ENCODE measurements at places on chromosomes 11 and 22.

GRCh38 chr22:48226026-48227013 lies 1463.9 kb downstream of the TBC1D22A start:
- DNase-seq, result no peak

GRCh38 chr11:69136471-69136870 lies 19.3 kb upstream of the SMIM38 start:
- no peak for DNase-seq

GRCh38 chr11:109249597-109249996 lies 172.4 kb upstream of the C11orf87 start:
- DNase-seq, result no peak

DNA sequence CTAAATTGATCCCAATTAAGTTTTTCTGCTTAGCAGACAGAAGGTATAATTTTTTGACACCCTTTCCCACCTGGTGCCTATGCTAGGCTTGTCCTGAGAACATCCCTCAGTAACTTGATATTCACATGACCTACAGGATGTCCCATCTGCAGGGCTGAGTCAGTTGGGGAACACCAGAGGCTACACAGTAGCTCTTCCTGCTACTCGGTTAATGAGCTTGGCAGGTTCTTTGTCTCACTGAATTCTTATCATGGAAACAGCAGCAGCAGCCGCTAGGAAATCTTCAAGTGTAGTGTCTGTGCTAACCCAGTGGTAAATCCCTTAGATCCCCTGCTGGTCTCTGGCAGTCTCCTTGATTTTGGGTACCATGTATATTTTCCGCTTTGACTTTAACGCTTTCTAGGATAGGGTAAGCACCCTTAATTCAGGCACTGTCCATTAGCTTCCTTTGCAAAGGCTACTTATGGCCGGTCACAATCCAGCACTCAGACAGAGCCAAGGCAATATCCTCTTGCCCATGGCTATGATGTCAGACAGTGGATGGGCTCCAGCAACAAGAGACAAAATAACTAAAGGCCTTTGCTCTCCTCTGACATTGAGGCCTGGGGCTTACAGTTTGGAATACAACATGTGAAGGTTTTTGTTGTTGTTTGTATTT lies 8.5 kb downstream of the MRPL16 start:
- no peak for DNase-seq

DNA sequence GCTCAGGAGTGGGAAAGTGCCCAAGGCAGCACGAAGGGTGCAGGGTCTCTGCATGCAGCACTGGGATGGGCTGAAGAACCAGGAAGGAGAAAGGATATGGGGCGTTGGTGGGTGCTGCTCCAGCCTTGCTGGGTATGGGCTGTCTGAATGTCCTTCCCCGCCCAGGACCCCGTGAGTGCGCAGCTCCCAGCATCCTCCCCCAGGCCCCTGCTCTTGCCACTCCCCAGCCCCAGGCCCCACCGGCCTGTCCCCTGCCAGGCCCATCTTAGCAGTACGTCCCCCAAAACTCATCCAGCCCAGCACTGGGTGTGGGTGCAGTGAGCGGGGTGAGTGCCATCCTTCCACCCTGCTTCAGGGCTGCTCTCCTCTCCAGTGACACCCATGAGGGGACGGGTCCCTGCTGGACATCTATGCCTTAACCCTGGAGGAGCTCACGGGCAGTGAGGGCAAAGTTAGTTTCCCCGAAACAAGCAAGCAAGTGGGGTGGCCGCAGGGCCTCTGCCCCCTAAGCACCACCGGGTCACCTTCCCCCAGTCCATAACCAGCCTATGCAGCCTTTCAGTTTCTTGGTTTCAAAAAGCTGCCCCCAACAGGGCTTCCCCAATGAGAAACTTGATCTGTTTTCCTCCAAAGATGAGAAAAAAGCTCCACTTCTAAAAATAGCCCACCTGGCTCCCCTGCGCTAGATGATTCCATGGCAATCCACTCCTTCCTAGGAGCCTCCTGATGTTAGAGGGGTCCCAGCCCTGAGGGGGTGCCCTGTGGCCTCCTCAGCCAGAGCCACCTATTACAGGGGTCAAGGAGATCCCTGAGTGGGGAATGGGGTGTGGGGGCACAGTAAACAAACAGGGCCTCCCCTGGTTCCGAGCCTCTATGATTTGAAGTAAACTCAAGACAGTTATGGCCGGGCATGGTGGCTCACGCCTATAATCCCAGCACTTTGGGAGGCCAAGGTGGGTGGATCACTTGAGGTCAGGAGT lies 103.8 kb downstream of the MORC2 start:
- DNase-seq, result no peak

GRCh38 chr11:120775986-120776951 lies 247.6 kb upstream of the TBCEL start:
- DNase-seq, result no peak

- DNase-seq, result no peak
Measured at GRCh38 chr11:104089481-104089880, 53.0 kb downstream of the DDI1 start.

DNA sequence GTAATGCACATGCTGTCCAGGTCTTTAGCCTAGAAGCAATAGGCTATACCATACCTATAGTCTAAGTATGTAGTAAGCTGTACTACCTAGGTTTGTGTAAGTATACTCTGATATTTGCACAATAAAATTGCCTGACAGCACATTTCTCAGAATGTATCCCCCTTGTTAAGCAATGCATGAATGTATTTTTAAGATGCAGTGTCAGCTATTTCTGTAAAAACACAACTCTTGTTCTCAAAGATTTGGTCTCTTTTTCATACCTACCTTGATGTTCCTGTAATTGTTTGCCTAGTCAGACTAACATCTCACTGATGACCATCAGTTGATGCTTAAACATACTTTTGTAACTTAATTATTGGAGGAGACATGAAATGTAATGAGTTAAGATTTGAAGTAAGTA lies 619.9 kb downstream of the CNTN5 start:
- no peak for DNase-seq

DNA sequence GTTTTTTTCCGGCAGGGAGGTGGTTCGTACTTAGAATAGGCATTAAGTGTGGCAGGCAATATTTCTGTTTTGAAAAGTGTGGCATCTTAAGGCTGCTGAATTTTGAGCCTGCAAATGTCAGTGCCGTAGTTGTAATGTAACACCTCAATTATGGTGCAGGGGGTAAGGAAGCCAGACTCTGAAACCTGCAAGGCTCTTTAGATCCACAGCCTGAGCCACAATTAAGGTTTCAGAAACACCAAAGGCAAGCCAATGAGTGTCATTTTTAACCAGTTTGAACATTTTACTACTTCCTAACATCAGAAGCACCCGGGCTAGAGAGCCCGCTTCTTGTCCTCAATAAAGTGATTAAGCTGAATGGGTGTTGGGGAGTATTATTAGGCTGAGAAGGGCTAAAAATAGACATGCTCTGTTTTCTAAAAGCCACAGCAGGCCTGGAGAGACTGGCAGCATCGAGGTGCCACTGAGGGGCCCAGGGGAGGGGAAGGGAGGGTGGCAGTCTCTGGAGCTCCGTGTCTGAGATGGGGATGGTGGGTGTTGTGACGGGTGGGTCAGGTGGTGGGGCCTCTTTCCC lies 113.4 kb downstream of the ZBTB16 start:
- no peak for DNase-seq

- no peak for DNase-seq
Measured at GRCh38 chr11:88103337-88104206, 71.7 kb downstream of the RAB38 start.

- no peak for DNase-seq
Measured at GRCh38 chr11:125938418-125938817, 7.4 kb upstream of the VSIG10L2 start.

- no peak for DNase-seq
Measured at GRCh38 chr22:39925273-39925672, 24.4 kb downstream of the GRAP2 start.

GRCh38 chr22:34805771-34806170 lies 260.2 kb upstream of the ISX start:
- no peak for DNase-seq

- no peak for DNase-seq
Measured at GRCh38 chr11:63670433-63671321, 499 bp downstream of the ATL3 start.

- DNase-seq, result no peak
Measured at GRCh38 chr11:130999086-130999485, 82.8 kb upstream of the SNX19 start.

- DNase-seq, result no peak
Measured at GRCh38 chr22:49768951-49769690, 58.6 kb downstream of the BRD1 start.

DNA sequence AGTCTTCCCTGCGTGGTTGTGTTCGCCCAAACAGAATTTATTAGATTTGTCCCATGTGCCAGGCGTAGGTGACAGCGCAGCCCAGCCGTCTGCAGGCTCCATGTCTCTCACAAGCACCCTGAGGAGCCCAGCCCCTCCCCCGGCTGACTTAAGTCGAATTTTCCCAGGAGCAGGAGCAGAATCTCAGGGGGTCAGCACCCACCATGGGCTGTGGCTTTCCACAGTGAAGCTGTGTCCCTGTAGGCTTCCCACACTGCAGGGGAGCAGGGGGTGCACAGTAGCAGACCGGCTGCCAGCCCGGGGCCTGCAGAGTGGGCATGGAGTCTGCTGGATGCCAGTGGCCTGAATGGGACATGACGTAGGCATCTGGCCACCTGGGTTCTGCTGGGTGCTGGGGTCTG lies 16.0 kb downstream of the PARVG start:
- no peak for DNase-seq

- DNase-seq, result no peak
Measured at GRCh38 chr11:95132956-95133355, 43.3 kb downstream of the ENDOD1 start.

DNA sequence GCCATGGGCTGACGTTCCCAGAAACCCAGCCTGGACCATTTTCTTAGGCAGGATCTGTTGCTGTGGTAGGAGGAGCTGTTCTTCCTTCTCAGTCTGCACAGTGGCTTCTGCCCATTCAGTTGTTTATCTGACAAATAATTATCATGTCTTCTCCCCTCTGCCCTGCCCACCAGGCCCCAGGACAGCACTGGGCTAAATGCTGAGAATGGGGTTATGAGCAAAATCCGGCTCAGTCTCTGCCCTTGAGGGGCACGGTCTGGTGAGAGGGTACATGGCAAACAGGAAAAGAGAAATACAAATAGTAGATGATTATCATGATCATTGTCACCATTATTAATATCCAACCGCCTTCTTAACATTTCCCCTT lies 42.9 kb downstream of the C11orf96 start:
- DNase-seq, result no peak

- DNase-seq, result no peak
Measured at GRCh38 chr11:66868726-66869566, 12.1 kb downstream of the LRFN4 start.

- no peak for DNase-seq
Measured at GRCh38 chr11:47175746-47176327, 842 bp downstream of the ARFGAP2 start.

DNA sequence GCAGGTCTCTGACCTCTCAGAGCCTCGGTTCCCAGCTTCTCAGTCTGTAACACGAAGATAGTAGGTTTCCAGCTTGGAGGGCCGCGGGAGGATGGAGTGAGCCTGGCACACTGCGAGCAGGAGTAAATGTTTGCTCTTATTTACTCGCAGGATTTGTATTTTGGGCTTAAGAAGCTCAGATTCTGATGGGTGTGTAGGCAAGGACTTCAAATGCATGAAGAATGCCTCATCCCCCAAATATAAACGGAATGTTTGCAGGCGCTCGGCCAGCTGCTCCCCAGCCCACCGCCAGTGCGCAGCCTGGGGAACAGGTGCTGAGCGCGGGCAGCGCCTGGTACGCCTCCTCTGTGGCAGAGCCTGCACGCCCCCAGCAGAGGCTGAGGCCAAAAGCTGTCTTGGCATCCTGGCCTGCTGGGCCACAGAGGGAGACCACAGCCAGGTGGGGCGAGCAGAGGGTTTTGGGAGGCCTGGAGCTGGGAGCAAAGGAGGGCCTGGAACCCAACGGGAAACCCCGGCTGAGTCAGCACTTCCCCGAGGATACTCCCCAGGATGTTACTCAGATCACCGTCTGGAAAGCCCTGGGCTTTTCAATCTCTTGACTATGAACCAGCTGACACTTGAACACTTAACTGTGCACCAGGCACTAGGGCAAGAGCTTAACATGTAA lies 9.4 kb downstream of the EHD1 start:
- DNase-seq, result peak; percentile 87

DNA sequence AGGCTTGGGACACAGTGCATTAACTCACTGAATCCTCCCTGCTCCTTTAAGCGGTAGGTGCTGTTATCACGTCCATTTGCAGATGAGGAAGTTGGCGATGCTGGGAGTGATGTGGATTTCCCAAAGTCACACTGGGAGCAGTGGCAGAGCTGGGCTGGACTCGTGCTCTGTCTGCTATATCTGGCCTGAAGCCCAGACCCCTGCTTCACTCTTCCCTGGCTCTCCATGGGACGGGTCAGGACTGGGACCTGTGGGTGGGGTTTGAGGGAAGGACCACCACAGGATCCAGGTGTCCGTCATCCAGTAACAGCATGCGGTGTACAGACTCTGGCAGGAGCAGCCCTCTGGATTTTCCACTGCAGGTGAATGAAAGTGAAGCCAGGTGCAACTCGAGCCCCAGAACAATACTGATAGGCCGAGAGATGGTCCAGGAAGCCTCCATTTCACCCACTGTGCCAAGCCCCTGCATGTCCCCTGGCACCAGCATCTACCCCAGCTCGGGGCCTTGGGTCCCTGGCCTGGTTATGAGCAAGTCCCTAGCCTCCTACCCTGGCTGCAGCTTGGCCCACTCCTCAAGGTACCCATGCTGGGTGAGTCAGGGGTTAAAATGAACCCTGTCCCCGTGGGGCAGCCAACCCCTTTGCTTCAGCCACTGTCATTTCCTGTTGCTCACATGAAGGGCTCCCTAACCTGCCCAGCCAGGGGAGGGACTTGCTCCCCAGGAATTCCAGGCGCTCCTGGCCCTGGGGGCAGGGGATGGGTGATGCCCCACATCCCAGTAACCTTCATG lies 4.2 kb downstream of the USP2 start:
- no peak for DNase-seq

- no peak for DNase-seq
Measured at GRCh38 chr11:1041936-1042608, 5.6 kb upstream of the MUC6 start.

DNA sequence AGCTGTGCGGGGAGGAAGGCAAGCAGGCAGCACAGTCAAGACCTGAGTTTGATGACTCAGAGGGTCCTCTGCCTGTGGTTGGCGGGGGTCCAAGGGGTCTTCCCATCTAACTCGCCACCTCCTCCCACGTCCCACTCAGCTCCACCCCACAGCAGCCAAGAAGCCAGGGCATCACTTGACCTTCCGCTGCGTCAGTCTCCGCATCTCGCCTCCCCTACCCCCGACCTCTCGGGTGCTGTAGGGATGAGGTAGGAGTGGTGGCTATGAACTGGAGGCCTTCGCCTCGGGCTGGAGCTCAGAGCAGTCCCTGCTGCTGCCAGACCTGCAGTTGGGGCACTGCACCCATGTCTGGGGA lies 90.6 kb downstream of the CDKN1C start:
- DNase-seq, result no peak
